ENCODE measurements at places on chromosomes 6 and 20. TPM values are rescaled to one million over a fixed set of nuclear protein-coding genes. Genes with fewer than 3 reads are reported as not detected.

Gene TCF21
- total RNA-seq: not detected

Gene MYT1
- not detected for total RNA-seq

Gene GJA1
- total RNA-seq: 737 TPM

Gene SNAP91
- 0.52 TPM for total RNA-seq

Gene FUT9
- not detected for total RNA-seq

Gene C6orf141
- total RNA-seq: not detected

Gene PRR18
- not detected for total RNA-seq

Gene PPP1R10
- 43.3 TPM for total RNA-seq

Gene RBBP9
- 29.7 TPM for total RNA-seq

Gene LAMA5
- total RNA-seq: 4.8 TPM

Gene ESR1
- total RNA-seq: 3.4 TPM

Measured in articular chondrocyte of knee joint (primary cell).